ENCODE measurements at places on chromosomes 12 and 14.
A peak's percentile ranks its signal among the peaks of the same experiment; 100 is the strongest.

DNA sequence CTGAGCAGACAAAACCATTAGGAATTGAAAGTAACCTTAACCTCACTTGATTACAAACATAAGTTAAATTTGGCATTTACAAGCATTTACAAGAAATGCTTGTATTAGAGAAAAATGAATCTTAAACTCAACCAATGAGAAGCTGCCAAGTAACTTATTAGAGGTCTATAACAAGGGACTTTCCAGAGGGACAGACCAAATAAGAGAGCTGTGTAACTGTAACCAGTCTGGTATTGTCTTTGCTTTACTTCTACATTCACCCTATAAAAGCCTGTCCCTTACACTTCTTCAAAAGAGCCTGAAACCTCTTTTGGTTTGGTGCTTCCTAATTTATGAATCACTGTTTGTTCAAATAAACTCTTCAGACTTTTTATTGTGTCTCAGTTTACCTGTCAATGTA lies 450.0 kb upstream of the FAR2 start:
- DNase-seq: no peak

GRCh38 chr14:78162202-78162601 lies 8.0 kb upstream of the NRXN3 start:
- no peak for DNase-seq

DNA sequence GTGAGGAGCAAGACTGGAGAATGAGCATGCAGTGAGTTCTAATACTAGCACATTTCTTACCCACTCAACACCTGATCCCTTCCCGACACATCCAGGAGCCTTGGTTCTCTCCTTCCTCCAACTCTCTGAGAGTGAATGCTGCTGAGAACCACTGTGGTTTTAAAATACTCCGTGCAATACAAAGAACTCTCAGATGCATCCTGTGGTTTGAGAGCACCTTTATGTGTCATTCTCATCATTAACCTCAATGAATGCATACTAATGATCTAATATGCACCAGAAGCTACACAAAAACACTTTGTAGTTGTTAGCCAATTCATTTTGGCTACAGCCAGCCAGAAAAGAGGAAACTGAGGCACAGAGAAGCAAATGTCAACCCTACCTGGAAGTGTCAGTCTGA lies 87.6 kb downstream of the GALNT8 start:
- no peak for DNase-seq

DNA sequence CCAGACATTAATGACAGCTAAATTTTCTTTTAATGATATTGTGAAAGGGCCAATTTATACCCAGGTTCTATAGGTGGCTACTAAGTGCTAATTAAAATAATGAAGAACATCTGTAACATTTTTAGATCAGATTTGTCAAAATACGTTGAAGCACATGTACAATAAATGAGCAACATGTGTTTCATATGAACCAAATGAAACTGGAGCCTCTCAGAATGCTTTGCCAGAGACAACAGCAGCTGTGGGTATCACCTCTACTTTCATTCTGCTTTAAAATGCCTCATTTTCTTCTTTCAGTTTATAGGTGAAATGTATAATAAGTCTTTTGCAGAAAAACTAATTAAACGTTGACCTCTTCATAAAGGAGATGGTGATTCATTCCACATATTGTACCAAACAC lies 26.1 kb upstream of the MYF6 start:
- DNase-seq: no peak

DNA sequence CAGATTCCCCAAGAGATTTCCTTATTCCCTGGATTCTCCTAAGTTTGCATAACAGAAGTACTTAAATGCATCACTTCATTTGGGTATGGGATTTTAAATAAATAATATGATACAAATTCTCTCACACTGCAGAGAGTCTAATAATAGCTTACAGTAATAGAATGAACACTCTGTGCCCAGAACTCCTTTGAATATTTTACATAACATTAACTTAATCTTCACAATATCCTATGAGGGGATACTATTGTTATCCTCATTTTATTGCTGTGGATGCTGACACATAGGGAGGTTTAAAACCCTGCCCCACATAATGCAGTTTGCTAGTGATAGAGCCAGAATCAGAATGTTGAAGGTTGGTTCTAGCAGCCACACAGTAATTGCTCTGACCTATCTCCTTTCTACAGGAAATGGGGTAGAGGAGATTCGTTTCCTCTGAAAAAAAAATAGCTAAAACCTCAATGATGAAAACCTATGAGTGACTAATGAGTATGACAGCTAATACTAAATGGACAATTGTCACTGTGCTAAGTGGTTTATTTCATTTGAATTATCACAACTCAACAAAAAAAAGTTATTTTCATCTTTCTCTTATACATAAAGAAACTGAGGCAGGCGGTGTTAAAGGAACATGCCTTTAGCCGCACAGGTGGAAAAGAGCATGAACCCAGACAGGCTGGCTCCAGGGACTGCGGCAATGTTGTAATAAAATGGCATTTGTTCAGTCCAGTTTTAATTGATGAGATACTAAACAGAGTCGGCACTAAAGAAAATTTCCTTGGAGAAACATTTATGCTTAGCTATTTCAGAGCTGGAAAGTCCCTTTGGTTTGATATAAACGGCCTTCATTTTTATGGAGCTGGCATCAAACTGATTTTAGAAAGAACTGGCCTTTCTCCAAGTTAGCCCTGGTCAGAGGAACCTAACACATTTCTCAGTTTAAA lies 880.9 kb downstream of the NRXN3 start:
- no peak for DNase-seq

- no peak for DNase-seq
Observed at GRCh38 chr12:89664441-89664840, 44.2 kb downstream of the ATP2B1 start.

DNA sequence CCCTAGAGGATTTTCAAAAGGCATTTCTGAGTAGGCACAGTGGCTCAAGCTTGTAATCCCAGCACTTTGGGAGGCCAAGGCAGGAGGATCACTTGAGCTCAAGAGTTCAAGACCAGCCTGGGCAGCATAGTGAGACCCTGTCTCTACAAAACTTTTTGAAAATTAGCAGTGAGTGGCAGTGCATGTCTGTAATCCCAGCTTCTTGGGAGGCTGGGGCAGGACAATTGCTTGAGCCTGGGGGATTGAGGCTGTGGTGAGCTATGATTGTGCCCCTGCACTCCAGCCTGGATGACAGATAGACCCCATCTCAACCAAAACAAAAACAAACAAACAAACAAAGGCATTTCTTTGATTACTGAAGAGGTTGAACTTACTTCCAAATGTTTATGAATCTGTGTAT lies 201.4 kb downstream of the KIF26A start:
- DNase-seq: no peak

DNA sequence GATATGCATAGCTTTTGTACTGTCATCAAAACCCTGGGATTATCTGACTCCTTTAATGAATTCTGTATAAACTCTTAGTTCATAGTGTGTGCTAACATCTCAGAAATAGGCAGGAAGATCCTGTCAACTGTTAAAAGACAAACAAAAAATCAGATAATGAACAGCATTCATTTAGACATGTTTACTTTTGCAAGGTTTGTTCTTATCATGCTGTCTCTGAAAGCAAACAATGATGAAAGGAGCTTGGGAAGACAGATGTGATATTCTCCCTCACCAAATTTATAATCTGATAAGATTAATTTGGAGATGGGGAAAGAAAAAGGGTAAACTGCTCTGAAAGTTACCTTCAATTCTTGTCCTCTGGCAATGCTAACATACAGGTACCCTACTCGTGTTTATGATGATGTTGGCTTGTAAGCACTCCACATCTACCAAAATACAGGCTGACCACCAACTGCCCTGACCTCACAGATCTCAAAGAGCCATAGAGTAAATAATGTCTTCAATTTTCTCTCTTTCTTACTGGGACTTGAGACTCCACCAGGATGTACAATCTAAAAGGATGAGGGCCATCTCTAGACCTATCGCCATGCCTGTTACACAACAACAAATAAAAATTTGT lies 233.8 kb downstream of the SSPN start:
- no peak for DNase-seq

DNA sequence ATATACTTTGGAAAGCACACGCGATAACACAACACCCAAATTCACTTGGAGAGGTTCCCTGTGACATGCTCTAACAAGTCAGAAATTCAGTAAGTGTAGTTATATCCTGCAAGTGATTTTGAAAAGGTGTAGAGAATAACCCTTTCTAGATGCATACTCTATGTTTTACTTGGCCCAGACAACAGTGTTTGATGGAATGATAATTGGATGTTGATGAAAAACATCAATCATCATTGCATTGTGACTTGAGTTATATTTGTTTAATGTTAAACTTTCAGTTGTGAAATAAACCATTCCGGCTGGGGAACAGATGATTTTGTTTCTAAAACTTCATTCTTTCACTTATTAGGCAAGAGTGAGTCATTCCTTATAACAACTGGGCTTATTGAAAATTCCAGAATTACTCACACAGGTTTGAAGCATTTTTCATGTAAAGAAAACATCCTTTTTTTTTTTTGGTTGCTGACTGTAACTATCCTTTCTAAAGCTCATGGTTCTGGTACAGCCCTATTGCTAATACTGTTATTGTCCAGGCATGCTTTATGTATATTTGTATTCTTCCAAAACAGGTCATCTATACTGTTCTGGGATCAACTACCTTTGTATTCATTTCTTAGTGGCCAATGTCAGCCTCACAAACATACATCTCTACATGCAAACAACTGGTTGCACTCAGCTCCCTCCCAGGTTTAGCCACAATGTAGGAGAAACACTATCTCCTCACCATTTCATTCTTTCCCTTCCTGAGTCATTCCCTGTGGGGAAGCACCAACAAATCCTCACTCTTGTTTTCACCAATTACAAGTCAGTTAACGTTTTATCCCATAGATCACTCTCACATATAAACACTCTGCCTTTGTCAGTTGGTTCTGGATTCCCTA lies 121.2 kb upstream of the LRIG3 start:
- DNase-seq: no peak

- no peak for DNase-seq
Observed at GRCh38 chr12:64236549-64236948, 14.5 kb upstream of the KICS2 start.

DNA sequence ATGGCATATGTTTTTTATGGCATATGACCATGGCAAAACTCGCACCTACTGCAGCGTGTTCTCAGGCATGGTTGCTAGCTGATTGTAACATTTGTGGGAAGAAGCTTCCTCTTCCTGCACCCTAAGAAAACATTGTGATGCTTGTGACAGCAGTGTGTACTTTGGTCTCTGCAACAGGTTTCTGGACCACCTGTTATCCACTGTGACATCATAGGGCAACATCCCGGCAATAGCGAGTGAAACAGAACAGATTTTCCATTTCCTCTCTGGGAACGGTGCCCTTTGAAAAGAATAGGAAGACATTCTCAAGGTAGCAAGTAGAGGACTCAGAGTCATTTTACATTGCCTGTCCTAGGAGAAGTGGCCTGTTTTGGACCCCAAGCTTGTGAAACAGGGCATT lies 135.4 kb upstream of the TRHDE start:
- DNase-seq: no peak

DNA sequence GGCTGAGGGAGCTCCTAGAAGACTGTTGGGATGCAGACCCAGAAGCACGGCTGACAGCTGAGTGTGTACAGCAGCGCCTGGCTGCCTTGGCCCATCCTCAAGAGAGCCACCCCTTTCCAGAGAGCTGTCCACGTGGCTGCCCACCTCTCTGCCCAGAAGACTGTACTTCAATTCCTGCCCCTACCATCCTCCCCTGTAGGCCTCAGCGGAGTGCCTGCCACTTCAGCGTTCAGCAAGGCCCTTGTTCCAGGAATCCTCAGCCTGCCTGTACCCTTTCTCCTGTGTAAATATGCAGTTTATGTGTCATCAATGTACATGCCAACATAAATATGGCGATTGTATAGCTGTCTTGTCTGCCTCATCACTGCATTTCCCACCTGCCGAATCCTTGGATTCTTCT lies 7.5 kb downstream of the AMHR2 start:
- DNase-seq: peak; percentile 32

DNA sequence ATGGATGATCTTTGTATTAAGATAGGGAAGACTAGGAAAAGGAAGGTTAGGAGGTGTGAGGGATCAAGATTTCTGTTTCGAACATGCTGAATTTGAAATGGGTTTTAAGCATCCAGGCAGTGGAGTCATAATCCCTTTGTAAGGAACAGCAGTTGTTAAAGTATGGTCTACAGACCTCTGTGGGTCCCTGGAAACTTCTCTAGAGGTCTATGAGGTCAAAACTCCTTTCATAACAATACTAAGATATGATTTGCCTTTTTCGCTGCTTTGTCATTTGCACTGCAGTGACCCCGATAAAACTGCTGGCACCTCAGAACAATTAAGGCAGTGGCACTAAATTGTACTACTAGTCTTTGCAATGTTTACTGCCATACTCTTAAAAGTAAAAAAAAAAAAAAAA lies 1.5 kb downstream of the RAD51AP1 start:
- no peak for DNase-seq

DNA sequence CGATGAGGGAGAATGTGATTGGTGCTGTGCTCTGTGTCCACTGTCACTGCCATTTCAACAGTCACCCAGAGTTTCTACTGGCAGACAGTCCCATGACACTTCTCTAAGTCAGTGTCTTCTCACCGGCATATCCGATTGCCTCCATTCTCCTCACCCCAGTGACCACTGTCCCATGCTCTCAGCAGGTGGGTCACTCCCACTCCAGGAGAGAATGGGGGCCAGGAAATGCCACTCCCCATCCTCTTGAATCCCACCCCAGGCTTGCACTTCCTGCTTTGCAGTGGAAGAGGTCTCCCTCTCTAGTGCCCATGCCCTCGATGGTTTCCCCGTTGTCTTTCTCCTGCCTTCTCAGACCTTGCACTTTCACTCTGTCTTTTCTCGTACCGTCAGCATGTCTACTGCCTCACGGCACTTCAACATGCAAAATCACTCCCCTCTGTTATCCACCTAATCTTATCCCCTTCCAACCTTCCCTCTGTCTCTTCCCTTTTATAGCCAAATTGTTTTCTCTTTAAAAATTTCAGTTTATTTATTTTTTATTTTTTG lies 2.2 kb upstream of the EP400 start:
- peak; percentile 66 for DNase-seq

DNA sequence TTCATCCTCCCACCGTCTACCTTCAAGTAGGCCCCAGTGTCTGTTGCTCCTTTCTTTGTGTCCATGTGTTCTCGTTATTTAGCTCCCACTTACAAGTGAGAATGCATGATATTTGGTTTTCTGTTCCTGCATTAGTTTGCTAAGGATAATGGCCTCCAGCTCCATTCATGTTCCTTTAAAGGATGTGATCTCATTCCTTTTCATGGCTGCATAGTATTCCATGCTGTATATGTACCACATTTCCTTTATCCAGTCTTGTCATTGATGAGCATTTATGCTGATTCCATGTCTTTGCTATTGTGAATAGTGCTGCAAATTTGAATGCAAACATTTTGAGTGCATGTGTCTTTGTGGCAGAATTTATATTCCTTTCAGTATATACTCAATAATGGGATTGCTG lies 259.6 kb upstream of the PELI2 start:
- DNase-seq: no peak

GRCh38 chr12:90958347-90958746 lies 3.4 kb upstream of the CCER1 start:
- DNase-seq: no peak

DNA sequence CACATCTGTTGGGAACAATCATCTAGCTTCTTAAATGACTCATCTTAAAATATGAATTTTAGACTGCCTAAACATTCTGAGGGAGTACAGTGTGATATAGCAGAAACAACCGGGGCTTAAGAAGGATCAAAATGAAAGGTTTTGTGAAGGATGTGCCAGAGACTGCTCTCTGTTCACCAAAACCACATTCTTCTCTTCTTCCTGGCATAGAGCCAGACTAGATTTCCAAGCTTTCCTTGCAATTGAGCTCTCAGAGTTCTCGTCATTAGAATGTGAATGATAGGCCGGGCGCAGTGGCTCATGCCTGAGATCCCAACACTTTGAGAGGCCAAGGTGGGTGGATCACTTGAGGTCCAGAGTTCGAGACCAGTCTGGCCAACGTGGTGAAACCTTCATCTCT lies 94.5 kb downstream of the LRRIQ1 start:
- no peak for DNase-seq

GRCh38 chr14:50008974-50009373 lies 107.4 kb downstream of the VCPKMT start:
- DNase-seq: peak; percentile 21
